ENCODE measurements at places on chromosomes 11 and 22.

GRCh38 chr22:47012589-47013370 is 250.3 kb downstream of the TBC1D22A start:
- no peak for DNase-seq

DNA sequence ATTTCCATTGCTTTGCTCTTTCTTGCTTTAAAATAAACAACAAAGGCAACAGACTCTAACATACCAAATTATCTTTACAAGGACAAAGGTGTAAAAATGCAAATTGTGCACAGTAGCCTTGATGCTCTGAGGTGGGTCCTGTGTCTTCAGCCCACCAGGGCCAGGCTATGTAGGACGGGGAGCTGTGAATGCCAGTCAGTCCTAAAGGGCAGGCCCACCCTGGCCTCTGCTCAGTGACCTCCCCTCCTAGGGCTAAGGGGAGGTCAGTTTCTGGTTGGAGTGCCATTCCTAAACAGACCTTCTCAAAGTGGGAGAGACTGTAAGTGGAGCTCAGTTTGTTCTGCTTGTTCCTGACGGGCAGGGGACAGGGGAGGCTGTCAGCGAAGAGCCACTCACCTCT is 78.0 kb upstream of the SUSD2 start:
- no peak for DNase-seq

DNA sequence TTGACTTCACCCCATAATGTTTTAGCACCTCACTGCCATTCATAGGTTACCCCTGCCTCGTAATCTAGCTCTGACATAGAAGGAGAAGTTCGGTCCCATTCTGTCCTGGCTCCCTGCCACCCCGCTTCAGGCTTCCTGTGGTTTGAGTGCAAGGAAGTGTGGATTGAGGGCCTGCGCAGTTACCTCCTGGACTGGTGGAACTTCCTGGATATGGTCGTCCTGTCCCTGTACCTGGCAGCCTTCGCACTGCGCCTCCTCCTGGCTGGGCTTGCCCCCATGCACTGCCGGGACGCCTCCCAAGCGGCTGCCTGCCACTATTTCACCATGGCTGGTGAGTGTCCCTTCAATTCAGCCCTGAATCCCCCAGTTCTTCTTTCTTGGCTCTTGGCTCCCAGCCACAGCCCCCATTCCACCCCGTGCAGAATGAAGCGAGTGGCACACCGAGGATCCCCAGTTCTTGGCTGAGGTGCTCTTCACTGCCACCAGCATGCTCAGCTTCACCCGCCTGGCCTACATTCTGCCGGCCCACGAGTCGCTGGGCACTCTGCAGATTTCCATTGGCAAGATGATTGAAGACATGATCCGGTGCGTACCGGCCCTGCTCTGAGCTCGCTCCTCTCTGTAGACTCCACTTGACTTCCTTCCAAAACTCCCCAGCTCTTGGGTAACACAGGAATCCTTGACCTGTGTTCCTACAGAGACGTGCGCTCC is 15.4 kb downstream of the ART5 start:
- no peak for DNase-seq

GRCh38 chr11:88043149-88043548 is 132.1 kb downstream of the RAB38 start:
- DNase-seq = no peak

DNA sequence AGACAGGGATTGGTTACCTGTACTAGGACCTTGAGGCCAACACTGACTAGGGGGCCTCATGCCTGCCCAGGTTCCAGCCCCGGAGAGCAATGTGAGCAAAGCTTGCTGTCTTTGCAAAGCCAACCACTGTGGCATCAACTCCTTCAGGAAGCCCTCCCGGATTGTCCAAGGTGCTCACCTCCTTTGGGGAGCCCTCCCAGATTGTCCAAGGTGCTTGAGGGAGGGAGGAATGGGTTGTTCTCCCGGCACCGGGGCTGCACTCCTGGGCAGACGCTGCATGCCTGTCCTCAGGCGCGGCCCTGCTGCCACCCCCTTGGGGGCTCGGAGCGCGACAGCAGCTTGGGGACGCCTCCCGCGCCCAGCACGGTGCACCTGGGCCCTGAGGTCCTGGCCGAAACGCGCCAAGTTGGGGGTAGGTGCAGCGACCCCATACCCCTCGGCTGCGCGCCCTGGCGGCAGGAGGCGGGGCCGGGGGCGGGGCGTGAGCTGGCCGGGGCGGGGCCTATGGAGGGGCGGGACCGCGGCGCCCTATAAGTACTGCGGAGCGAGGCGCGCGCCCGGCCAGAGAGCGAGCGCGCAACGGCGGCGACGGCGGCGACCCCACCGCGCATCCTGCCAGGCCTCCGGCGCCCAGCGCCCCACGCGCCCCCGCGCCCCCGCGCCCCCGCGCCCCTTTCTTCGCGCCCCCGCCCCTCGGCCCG is at the start of gene CD81:
Gene CD81, plus strand, starts transcription at position 560 of the 701 bp plus-strand sequence. CDS start 240 bp downstream, outside the sequence.
- DNase-seq = no peak

GRCh38 chr11:109729761-109730160 is 307.8 kb downstream of the C11orf87 start:
- no peak for DNase-seq

DNA sequence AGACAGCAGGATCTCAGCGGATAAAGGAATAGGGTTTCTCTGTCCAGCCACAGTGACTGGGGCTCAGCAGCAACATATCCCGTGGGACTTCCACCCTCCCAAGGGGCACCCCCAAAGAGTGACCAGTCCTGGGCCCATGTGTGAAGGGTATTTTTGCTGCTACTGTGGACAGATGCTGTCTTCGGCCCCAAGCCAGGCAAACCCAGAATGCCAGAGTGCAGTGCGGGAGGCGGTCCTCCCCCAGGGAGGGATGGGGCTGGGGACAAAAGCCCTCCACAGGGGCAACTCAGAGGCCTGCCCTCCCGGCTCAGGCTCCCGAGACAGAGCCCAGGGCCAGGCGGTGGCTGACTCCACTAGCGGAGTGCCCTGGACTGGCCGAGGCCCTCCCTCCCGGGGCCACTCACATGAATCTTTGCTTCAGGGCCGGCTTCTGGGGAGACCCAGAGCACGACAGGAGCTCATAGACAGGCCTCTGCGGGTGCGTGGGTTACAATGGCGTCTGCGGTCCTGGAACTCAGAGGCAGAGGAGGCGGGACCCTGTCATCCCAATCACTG is 34.7 kb upstream of the WNT7B start:
- no peak for DNase-seq

GRCh38 chr22:24982301-24983056 is 30.0 kb downstream of the KIAA1671 start:
- DNase-seq = no peak

- peak; percentile 77 for DNase-seq
These were observed 2.4 kb upstream of the RANGAP1 start for GRCh38 chr22:41288245-41288946.

GRCh38 chr11:15989685-15990084 is 366.7 kb downstream of the SOX6 start:
- no peak for DNase-seq

GRCh38 chr11:62008193-62008592 is 40.8 kb upstream of the FTH1 start:
- DNase-seq = no peak

- DNase-seq = no peak
These were observed 31.5 kb downstream of the CD44 start for GRCh38 chr11:35170503-35170902.

DNA sequence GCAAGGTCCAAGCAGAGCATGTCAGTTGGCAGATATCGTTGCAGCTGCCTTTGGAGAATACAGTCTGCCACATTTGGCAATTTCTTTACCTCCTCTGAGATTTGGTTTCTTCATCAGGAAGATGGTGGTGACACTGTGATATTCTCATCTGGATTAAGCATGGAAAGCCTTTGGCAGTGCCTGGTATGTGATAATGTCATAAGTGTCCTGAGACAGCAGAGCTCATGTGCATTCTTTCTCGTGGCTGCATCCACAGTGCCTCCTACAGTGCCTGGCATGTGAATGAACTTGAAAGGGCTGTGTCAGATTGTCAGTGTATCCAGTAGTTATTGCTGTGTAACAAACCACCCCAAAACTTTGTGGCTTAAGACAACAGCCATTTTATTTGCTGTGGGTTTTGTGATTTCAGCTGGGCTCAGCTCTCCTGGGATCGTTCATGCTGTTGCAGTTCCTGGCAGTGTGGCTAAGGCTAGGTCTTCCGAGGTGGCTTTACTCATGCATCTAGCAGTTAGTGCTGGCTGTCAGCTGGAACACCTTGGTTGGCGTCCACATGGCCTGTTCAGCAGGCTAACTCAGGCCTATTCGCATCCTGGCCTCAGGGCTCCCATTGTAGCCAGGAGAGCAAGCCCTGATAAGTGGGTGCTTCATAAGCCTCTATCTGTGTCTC is 35.7 kb upstream of the MICAL2 start:
- DNase-seq = no peak

- DNase-seq = no peak
These were observed 1.5 kb downstream of the TNNT3 start for GRCh38 chr11:1920909-1921573.

DNA sequence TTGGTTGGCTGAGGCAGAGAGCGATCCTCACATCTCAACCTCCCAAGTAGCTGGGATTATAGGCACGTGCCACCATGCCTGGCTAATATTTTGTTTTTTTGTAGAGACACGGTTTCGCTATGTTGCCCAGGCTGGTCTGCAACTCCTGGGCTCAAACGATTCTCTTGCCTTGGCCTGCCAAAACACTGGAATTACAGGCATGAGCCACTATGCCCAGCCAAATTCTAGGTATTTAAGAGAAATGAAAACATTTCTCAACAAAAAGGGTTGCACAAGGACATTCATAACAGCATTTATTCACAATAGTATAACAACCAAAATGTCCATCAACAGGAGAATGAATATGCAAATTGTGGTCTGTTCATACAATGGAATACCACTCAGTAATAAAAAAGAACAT is 31.7 kb upstream of the RBX1 start:
- DNase-seq = no peak

- DNase-seq = no peak
These were observed 420.6 kb upstream of the FAT3 start for GRCh38 chr11:91804042-91804441.

GRCh38 chr11:11535611-11536010 is 86.2 kb downstream of the GALNT18 start:
- no peak for DNase-seq

DNA sequence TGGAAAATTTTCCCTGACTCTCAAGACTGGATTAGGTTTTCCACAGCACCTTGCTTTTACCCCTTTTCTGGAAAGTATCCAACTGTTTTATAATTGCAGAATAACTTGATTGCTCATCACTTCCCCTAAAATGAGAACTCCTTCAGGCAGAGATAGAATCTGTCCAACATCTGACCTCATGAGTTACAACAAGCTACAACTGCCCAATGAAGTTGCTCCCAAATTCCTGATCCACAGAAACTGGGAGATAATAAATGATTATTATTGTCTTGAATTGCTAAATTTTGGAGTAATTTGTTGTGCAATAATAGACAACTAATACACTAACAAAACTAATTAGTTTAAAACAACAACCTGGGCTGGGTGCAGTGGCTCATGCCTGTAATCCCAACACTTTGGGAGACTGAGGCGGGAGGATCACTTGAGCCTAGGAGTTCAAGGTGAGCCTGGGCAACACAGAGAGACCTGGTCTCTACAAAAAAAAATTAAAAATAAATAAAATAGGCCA is 10.0 kb upstream of the CCDC83 start:
- DNase-seq = no peak

GRCh38 chr11:82998697-82999096 is 73.0 kb downstream of the RAB30 start:
- no peak for DNase-seq

- no peak for DNase-seq
These were observed 22.0 kb upstream of the PHF21A start for GRCh38 chr11:46143049-46143806.

DNA sequence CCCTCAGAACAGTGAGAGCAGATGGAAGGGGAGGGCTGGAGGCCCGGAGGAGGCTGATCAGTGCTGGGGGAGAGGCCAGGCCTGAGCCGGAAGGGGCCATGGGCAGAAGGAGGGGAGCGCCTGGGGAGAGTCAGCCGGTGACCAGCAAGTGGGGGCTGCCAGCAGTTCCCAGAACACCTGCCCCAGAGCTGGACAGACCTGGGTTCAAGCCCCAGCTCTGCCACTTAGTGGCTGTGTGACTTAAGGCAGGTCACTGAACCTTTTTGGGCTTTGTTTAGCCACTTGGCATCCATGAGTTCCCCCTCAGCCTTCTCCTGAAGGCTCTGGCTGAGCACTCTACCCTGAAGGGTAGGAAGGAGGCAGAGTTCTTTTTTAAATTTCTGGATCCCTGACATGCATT is 17.4 kb downstream of the WNT11 start:
- no peak for DNase-seq

- DNase-seq = no peak
These were observed 245.2 kb downstream of the NTM start for GRCh38 chr11:131615611-131616010.

GRCh38 chr22:30309951-30310741 is 16.6 kb downstream of the TBC1D10A start:
- no peak for DNase-seq

DNA sequence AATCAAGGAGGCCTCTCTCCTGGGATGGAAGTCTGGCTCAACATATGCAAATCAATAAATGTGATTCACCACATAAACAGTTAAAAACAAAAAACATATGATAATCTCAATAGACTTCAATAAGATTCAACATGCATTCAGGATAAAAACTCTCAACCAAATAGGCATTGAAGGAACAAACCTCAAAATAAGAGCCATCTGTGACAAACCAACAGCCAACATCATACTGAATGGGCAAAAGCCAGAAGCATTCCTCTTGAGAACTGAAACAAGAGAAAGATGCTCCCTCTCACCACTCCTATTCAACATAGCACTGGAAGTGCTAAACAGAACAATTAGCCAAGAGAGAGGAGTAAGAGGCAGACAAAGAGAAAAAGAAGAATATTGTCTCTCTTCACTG is 54.0 kb upstream of the SEZ6L start:
- DNase-seq = no peak
